ENCODE measurements at places on chromosomes 11 and 22.

DNA sequence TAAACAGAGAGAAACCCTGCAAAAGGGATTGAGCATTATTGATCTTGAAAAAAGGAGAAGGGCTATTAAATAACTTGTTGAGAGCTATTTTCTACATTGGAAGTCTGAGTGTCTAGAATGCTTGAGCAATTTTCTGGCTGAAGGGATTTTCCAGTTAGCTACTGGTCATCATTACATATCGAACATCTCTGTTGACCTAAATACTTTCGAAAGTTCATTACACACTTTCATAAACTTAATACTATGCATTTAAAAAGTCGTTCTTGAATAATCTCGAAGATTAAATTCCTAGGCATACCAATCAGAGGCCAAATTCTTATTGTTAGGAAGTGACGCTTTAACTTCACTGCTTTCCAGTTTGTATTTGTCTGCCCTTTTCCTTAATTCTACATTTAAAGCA is 13.7 kb downstream of the ETS1 start:
- peaks cover 9% of the 10 kb centered on the region for H3K4me1 ChIP-seq
- H3K4me3 ChIP-seq: no peak overlapping the region
- peaks cover 6% of the 10 kb centered on the region for H3K27me3 ChIP-seq
- DNase-seq: no peak

- no peak for DNase-seq
- no peaks in the 10 kb centered on the region for H3K36me3 ChIP-seq
- peaks cover 25% of the 10 kb centered on the region for H3K27me3 ChIP-seq
- H3K4me1 ChIP-seq: no peaks in the 10 kb centered on the region
Observed at GRCh38 chr22:47575291-47575690, 812.8 kb downstream of the TBC1D22A start.

DNA sequence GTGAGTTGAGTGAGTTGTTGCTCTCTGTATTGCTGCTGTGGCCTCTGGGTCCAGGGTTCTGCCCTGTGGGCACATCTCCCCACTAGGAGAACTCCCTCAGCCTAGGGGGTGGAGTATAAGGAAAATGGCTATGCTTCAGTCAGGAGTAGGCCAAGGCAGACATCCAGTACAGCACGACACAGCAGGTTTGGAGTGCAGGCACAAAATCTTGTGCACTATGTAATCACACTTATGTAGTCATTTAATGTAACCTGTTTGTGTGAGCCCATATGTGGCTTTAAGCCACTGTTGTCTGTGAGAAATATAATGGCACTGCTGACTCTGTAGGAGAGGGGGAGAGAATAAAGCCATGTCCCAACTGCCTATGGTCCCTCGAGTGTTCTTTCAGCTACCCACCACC is 90.1 kb downstream of the CCDC83 start:
- no peak overlapping the region for H3K4me3 ChIP-seq
- H3K27me3 ChIP-seq: no peaks in the 10 kb centered on the region

DNA sequence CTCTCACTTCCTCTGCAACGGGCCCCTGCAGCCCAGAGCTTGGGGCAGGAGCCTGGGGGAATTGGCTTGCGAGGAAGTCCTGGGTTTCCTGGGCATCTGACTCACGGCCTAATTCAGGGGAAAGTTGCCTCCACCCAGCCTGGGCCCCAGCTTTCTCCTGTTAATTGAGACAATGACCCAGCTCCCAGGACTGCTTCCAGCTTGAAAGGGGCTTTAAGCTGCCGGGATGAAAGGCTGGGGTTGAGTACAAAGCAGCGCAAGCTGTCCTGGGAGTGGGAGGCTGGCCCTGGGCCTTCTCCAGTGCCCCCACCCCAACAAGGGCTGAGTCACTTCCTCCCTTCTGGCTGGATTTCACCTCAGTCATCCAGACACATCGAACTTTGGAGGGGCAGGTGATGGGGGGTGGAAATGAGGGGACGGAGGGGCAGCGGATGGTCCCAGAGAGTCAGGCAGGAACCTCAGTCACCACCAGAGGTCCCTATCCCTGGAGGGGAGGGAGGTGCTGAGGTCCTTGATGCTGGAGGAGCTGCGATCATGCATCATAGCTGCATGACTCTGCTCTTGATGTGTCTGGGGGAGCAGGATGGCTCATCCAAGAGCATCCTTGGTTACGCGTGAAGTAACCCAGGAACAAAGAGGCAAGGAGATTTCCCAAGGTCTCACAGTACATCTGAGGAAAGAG is 30.1 kb upstream of the OAF start:
- no peak overlapping the region for H3K4me3 ChIP-seq
- H3K27me3 ChIP-seq: peaks cover 32% of the 10 kb centered on the region
- no peak overlapping the region for H3K27ac ChIP-seq
- no peaks in the 10 kb centered on the region for H3K4me1 ChIP-seq
- DNase-seq: no peak
- no peaks in the 10 kb centered on the region for H3K36me3 ChIP-seq

- DNase-seq: peak; percentile 55
- H3K4me3 ChIP-seq: peak overlapping the region; percentile 87
- H3K4me1 ChIP-seq: peaks cover 30% of the 10 kb centered on the region
Observed at GRCh38 chr11:65116370-65117205, 913 bp downstream of the ZNHIT2 start.

GRCh38 chr11:36469881-36470802 is 39.9 kb downstream of the TRAF6 start:
- DNase-seq: no peak
- H3K4me1 ChIP-seq: peaks cover 44% of the 10 kb centered on the region
- H3K36me3 ChIP-seq: peaks cover 6% of the 10 kb centered on the region
- H3K4me3 ChIP-seq: no peak overlapping the region
- H3K27ac ChIP-seq: peak overlapping the region; percentile 87
- H3K27me3 ChIP-seq: no peaks in the 10 kb centered on the region

DNA sequence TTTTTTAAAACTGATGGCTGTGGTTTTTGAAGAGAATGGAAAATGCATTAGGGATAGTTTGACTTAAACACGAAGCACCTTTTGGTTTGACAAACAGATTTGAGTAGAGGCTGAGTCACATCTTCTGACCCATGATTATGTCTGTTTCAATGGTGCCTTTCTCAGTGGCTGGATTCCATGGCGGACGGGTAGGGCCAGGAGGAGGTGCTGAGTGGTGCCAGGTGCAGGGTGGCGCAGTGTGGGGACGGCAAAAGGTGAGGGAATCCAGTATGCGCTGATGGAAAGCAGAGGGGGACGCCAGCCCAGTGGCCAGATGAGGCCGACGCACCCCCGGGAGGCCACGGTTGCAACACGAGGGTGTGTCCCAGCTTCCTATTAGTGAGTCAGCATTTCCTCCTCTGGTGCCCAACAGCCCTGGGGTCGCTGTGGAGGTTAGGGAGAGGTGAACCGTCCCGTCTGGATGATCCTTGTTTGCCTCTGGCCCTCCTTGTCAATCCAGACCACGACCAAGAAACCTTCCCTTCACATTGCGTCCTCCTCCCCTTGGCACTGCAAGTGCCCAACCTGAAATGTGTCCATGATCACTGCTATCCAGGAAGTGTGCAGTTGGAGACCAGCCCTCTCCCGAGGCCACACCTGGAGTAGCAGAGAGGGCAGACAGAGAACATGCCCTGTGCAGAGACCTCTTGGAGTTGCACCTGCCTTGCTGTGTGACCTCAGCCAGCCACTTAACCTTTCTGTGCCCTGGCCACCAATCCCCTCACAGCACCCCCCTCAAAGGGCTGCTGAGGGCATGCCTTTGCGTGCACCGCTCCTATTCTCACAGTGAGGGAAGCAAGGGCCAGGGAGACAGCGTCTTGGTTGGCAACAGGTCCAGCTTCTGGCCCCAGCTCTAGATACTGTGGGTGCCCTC is 32.5 kb upstream of the ATXN10 start:
- H3K4me3 ChIP-seq: peak overlapping the region; percentile 47
- H3K27me3 ChIP-seq: peaks cover 20% of the 10 kb centered on the region
- DNase-seq: no peak
- H3K4me1 ChIP-seq: peaks cover 9% of the 10 kb centered on the region

DNA sequence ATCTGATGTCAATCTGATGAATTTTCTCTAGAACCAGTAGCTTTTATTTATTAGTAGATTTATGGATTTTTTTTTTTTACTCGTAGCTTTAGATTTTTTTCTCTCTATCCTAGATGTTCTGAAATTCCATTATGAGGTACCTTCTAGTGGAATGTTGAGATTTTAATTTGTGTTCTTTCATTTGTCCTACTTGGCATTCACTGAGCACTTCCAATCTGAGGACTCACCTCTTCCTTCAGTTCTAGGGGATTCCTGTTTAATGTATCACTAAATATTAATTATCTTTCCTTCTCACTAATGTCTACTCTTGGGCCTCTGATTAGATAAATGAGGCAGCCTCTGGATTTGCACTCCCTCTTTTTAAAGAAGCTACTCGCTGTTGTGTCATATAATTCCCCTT is 40.2 kb upstream of the WNT7B start:
- no peak overlapping the region for H3K27ac ChIP-seq
- H3K36me3 ChIP-seq: peaks cover 10% of the 10 kb centered on the region
- no peaks in the 10 kb centered on the region for H3K27me3 ChIP-seq
- H3K4me1 ChIP-seq: peaks cover 10% of the 10 kb centered on the region
- no peak overlapping the region for H3K4me3 ChIP-seq

- no peak overlapping the region for H3K27ac ChIP-seq
- no peak for DNase-seq
- H3K27me3 ChIP-seq: no peaks in the 10 kb centered on the region
- no peaks in the 10 kb centered on the region for H3K36me3 ChIP-seq
- H3K4me1 ChIP-seq: no peaks in the 10 kb centered on the region
- no peak overlapping the region for H3K4me3 ChIP-seq
Observed at GRCh38 chr11:82176945-82177344, 556.7 kb downstream of the FAM181B start.

- no peak for DNase-seq
- H3K27me3 ChIP-seq: no peaks in the 10 kb centered on the region
- no peak overlapping the region for H3K27ac ChIP-seq
- no peaks in the 10 kb centered on the region for H3K4me1 ChIP-seq
- no peak overlapping the region for H3K4me3 ChIP-seq
Observed at GRCh38 chr11:109845437-109845836, 247.8 kb upstream of the ZC3H12C start.

- peaks cover 59% of the 10 kb centered on the region for H3K4me1 ChIP-seq
- H3K36me3 ChIP-seq: peaks cover 23% of the 10 kb centered on the region
- no peaks in the 10 kb centered on the region for H3K27me3 ChIP-seq
- no peak for DNase-seq
Observed at GRCh38 chr11:114185436-114185835, 110.8 kb upstream of the NNMT start.

DNA sequence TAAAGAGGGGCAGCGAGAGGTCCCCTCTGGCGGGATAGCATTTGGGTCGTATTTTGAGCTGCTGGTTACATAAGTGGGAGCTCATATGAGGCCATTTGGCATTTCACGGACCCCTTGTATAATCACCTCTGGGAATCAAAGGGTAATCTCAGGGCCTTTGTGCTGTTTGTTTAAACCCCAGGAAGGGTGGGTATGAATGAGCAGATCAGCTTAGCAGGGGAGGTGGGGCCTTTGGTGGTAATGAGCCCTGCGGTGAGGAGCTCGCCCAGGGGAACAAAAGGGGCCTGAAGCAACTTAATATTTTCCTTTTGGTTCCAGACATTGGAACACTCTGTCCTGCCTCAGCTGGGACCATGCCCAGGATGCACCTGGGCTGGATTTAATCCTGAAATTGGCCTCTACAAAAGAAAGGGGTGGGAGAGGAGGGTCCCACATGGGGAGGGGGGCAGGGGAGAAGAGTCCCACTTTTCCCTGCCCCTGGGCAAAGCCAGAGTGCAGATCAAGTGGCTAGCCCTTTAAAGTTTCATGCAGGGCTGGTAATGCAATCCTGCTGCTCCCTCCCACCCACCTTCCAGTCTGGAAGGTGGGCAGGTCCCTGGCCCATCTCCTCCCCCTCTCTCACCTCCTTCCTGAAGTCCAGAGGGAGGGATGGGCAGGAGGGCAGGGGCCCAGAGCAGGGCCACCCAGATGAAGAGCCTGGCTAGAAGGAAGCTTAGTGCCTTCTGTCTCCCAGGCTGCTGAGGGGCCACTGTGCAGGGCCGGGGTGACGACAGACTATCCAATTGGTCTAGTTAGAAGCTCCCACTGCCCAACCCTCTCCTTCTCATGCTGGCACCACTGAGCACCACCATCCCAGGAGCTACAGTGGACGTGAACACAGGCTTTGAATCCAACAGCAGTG is 10.5 kb downstream of the TSKU start:
- no peak for DNase-seq
- no peak overlapping the region for H3K27ac ChIP-seq
- no peaks in the 10 kb centered on the region for H3K27me3 ChIP-seq
- no peaks in the 10 kb centered on the region for H3K36me3 ChIP-seq

GRCh38 chr22:22556995-22557925 is 1.8 kb downstream of the PRAME start:
- no peak for DNase-seq
- peaks cover 11% of the 10 kb centered on the region for H3K27me3 ChIP-seq
- no peak overlapping the region for H3K4me3 ChIP-seq
- H3K4me1 ChIP-seq: peaks cover 5% of the 10 kb centered on the region
- H3K36me3 ChIP-seq: peaks cover 3% of the 10 kb centered on the region
- H3K27ac ChIP-seq: no peak overlapping the region

DNA sequence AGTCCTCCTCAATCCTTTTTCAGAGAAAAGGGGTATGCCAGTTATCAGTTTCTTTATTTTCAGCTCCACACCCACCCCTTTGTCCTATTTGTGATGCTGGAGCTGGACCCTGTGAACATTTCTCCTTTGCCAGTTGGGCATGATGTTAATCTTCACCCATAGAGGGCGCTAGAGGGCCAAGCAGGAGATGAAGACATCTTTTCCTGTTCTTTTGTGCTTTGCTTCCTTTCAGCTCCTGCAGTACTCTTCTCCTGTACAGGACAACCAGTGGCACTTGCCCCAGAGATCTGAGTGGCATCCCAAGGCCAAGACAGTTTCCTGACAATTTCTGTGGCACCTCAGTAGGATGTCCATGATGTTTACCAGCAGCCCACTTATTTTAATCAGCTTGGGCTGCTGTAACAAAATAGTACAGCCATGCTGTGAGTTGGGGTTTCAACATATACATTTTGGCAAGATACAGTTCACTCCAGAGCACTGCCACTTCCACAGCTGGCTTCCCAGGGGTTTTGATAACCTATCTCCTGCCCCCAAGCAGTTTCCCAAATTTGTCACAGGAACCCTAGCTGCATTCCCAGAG is 4.6 kb downstream of the SAA2 start:
- H3K4me3 ChIP-seq: no peak overlapping the region
- H3K27ac ChIP-seq: peak overlapping the region; percentile 96
- H3K4me1 ChIP-seq: peaks cover 12% of the 10 kb centered on the region
- peaks cover 24% of the 10 kb centered on the region for H3K27me3 ChIP-seq

GRCh38 chr11:130278151-130278550 is 36.6 kb downstream of the ZBTB44 start:
- peaks cover 3% of the 10 kb centered on the region for H3K36me3 ChIP-seq
- no peak for DNase-seq
- no peaks in the 10 kb centered on the region for H3K27me3 ChIP-seq
- H3K27ac ChIP-seq: no peak overlapping the region
- H3K4me1 ChIP-seq: peaks cover 13% of the 10 kb centered on the region

- no peak for DNase-seq
- H3K27ac ChIP-seq: no peak overlapping the region
- no peak overlapping the region for H3K4me3 ChIP-seq
- no peaks in the 10 kb centered on the region for H3K27me3 ChIP-seq
- H3K4me1 ChIP-seq: no peaks in the 10 kb centered on the region
Observed at GRCh38 chr22:48886604-48887393, 940.9 kb downstream of the BRD1 start.

- H3K27ac ChIP-seq: no peak overlapping the region
- H3K4me1 ChIP-seq: peaks cover 40% of the 10 kb centered on the region
- H3K27me3 ChIP-seq: peaks cover 47% of the 10 kb centered on the region
- DNase-seq: no peak
- no peak overlapping the region for H3K4me3 ChIP-seq
Observed at GRCh38 chr22:46072981-46073682, 77.2 kb upstream of the PPARA start.

- peak overlapping the region; percentile 6 for H3K4me3 ChIP-seq
- H3K27me3 ChIP-seq: no peaks in the 10 kb centered on the region
- peaks cover 18% of the 10 kb centered on the region for H3K36me3 ChIP-seq
Observed at GRCh38 chr11:126332221-126332711, 23.2 kb upstream of the ST3GAL4 start.
